ENCODE measurements at places on chromosomes 3 and 15. TPM values are rescaled to one million over a fixed set of nuclear protein-coding genes. Genes with fewer than 3 reads are reported as not detected.

- no peak for DNase-seq
Observed at GRCh38 chr3:190617185-190617584, 103.3 kb downstream of the IL1RAP start.

DNA sequence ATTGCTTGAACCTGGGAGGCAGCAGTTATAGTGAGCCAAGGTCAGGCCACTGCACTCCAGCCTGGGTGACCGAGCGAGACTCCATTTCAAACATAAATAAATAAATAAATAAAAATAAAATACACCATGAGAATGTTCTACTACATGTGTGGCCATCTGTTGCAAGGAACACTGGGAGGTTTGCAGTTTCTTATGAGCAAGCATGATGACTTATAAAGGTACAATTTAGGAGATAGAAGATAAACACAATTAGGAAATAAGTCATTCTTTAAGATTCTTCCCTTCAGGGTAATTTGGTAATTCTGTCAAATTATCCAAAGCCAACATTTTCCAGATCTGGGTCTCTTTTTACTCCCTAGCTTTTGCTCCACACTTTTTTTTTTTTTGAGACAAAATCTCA, 13.4 kb downstream of the HTR3C start:
- no peak for DNase-seq

DNA sequence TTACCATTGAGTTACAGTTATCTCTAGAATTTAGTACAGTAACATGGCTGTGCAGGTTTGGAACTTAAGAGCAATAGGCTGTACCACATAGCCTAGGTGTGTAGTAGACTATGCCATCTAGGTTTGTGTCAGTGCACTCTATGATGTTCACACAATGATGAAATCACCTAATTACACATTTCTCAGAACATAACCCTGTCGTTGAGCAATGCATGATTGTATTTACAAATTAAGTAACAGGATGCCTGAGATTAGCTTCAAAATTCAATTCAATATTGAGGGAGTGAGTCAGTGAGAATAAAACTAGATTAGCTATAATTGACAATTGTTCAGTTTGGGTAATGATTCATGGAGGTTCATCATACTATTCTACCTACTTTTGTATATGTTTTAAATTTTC, 633.8 kb downstream of the IGSF11 start:
- DNase-seq, result no peak

- no peak for DNase-seq
Observed at GRCh38 chr3:122948408-122948807, 79.2 kb downstream of the SEMA5B start.

SLC9C1 gene
- polyA plus RNA-seq, result not detected

TGM4 gene
- polyA plus RNA-seq, result 0.43 TPM

All from CD8-positive, alpha-beta memory T cell (primary cell).